Right lung (tissue), 10 donors: ENCODE measurements at places on chromosomes 11 and 22. TPM values are rescaled to one million over a fixed set of nuclear protein-coding genes. Genes with fewer than 3 reads are reported as not detected.
A peak's percentile ranks its signal among the peaks of the same experiment; 100 is the strongest.

Gene AQP11
- polyA plus RNA-seq = 2.9 TPM

Gene CAVIN3
- 53.1 TPM for polyA plus RNA-seq

Gene SPTBN2
- 7.2 TPM for polyA plus RNA-seq

Gene ZFP91
- polyA plus RNA-seq = 62.4 TPM

Gene FBXO3
- polyA plus RNA-seq = 38.1 TPM

Gene VSIG10L2
- polyA plus RNA-seq = not detected

Gene LRRN4CL
- 0.70 TPM for polyA plus RNA-seq

Gene CRYAB
- polyA plus RNA-seq = 60.8 TPM

Gene GLB1L2
- polyA plus RNA-seq = 4.7 TPM

Gene INPP5J
- polyA plus RNA-seq = 4.2 TPM

Gene TSSC4
- 19.9 TPM for polyA plus RNA-seq

Gene RAB36
- 13.0 TPM for polyA plus RNA-seq

Gene PKDREJ
- 0.47 TPM for polyA plus RNA-seq

Gene HMOX1
- 10.2 TPM for polyA plus RNA-seq

- peak; percentile 33 for DNase-seq
Observed at GRCh38 chr11:131675121-131675888, 304.9 kb downstream of the NTM start.

GRCh38 chr22:25928038-25928437 lies 186.1 kb downstream of the MYO18B start:
- DNase-seq = no peak

- no peak for DNase-seq
Observed at GRCh38 chr11:7969756-7970646, 4.8 kb upstream of the NLRP10 start.

DNA sequence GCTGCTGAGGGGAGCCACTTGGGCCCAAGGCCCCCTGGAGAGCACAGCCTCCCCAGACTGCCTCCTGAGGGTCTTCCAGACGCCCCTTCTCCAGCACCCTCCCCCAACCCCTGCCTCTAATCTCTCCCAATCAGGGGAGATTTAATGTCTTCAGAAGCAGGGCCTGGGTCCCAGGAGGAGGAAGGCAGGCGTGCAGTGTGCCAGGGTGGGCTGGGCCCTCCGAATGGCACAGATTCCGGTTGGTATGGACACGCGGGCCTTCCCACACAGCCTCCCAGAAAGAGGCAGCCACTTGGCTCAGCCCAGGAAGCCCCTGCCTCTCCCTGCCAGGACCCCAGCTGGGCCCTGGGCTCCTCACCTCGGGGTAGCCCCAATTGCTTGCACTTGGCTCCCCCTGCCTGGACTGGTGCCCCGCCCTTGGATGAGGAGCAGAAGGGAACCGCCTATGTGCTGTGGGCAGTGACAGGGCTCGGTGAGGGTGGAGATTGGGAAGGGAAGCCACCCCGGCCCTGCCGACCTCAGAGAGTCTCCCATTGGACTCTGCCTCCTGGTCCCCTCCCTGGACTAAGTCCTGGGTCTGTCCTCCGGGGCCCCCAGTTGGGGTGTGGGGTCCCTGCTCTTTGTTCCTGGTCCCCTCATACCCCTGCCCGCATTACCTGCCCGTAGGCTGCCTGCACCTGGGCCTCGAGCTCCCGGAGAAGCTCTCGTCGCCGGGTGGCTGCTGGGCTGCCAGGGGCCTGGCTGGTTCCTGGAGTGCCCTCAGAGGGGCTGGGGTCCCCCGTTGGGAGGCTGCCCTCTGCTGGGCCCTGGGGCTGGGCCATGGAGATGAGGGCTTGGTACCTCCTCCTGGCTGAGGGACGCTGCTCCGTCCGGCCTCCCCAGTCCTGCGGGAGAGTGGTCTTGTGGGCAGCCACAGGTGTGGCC lies 572 bp upstream of the CABP2 start:
- no peak for DNase-seq

DNA sequence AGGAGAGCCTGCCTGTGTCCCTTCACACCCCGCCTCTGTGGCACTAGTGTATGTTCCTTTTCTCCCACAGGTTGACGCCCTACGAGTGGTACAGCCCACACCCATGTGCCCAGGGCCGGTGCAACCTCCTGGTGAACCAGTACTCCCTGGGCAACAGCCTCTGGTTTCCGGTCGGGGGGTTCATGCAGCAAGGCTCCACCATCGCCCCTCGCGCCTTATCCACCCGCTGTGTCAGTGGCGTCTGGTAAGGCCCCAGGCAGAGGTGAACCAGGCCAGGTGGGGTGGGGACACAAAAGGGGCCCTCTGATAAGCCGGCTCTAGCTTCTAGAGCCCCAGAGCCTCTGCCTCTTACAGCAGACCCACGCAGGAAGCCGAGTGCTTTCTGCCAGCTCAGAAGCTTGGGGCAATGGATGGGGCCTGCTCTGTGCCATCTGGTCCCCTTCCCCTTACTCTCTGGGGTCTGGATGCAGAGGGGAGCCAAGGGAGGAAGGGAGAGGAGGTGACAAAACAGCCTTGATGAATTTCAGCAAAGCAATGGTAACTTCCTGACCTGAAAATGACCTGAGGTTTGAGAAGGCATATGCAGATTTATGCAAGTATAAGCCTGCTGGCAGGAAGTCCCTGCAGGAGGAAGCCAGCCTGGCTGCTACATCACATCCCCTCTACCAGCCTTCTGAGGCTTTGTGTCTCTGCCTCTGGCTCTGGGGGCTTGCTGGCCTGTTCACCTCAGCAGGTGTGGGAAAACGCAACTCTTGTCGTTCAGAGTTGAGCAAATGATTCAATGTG lies 67.0 kb upstream of the TBCEL start:
- no peak for DNase-seq

DNA sequence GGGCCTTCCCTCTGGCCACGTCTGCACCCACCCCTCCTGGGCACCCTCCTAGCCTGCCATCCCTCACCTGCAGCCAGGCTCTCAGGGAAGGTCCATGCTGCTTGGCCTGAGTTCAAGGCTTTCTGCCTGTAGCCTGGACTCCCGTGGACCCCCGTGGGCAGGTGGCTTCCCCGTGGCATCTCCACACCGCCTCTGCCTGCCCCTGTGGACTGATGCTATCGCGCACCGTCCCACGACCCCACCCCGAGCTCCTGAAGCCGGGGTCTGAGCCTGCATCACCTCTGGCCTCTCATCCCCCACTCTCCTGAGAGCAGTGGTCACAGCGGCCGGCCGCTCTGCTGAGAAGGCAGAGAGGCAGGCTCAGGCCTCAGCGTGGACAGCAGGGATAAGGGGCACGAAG lies 4.5 kb downstream of the IFITM5 start:
- no peak for DNase-seq

DNA sequence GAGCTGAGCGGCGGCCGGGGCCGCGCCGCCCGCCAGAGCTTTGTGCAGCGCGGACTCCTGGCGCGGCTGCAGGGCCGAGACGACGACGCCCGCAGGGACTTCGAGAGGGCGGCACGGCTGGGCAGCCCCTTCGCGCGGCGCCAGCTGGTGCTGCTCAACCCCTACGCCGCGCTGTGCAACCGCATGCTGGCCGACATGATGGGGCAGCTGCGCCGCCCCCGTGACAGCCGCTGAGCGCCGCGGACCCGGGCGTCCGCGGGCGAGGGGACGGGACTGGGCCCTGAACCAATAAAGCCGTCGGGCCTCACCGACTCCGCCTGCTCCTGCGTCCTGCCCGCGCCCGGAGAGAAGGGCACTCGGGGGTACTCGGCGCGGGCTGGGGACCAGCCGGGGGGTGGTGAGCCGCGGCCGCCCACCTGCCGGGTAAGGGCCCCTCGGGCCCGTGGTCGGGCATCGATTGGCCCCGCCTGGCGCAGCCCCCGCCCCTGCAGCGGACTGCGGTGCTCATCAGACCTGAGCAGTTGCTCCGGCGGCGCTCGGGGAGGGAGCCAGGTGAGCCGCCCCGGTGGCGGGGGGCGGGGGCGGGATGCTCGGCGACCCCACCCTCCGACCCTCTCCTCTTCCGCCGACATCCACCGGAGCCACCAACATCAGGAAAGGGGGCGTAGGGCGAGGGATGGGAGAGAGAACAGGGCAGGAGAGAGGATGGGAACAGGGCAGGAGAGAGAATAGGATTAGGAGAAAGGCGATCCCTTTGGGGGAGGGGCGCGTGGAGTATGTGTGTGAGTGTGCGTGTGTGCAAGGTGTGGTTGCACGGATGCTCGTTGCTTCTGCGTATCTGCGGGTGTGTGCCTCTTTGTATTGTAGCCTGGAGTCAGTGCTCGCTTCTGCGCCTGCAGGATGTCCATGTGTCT lies at the start of gene TMEM25:
Gene TMEM25 (plus strand): TSS at position 510 of the 914 bp plus-strand sequence. CDS start 610 bp downstream, outside the sequence.
- DNase-seq = peak; percentile 63

GRCh38 chr11:126352934-126353801 lies 2.3 kb upstream of the ST3GAL4 start:
- DNase-seq = no peak

DNA sequence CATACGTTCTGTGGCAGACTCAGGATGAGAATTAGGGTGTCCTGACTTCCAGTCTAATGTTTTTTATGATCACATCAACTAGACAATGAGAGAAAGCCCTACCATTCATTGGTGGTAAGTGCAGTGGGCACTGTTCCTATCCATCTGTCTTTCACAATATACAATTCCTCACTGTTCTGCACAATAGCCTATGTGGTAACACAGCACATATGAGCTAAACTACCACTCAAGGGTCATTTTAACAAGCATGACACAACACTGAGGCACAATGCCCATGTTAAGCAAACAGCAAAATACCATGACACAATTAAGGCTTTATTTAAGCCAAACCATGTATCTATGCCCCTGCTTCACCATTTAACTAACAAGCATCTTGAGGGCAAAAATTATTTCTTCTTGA lies 52.3 kb downstream of the SIK3 start:
- DNase-seq = no peak

DNA sequence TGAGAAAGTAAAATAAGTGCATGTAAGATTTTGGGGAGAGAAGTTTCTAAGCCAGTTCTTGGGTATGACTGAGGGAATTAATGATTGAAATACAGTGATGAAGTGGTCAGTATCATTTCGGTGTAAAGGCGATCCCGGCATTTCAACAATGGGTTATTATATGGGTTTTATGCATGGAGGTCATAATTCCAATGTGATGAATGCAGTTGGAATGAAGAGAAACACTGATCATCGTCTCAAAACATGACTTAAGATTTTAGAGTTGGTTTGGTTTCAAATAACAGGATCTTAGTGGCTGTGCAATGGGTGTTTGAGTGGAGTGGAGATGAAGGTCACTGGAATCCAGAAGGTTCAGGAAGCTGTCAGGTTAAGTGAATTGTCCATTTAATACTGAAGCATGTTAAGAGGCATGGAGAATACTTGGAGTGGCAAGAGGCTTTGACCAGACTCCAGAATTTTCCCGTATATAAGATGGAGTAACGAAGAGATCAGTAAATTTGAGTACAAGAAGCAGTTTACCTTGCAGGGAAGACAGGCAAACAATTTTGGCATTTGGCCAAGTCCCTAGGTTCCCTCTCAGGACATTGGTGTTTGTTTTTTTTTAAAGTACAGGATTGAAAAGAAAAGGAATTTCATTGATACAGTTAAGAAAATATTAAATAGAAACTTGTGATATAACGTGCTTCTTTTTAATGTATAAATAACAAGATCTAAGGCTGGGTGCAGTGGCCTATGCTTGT lies 96.4 kb upstream of the BIRC3 start:
- no peak for DNase-seq

DNA sequence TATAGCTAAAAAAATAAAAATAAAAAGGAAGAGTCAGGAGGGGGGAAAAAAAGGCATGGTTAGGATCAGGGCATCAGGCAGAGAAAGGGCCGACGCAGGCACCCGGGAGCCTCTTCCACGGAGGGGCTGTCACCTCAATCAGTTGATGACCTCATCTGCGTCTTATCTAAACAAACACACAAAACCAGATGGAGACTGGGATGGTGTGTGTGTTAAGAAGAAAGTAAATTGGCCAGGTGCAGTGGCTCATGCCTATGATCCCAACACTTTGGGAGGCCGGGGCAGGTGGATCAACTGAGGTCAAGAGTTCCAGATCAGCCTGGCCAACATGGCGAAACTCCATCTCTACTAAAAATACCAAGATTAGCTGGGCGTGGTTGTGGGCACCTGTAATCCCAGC lies 63.6 kb downstream of the DHCR7 start:
- DNase-seq = no peak

GRCh38 chr11:109728056-109728455 lies 306.1 kb downstream of the C11orf87 start:
- no peak for DNase-seq

DNA sequence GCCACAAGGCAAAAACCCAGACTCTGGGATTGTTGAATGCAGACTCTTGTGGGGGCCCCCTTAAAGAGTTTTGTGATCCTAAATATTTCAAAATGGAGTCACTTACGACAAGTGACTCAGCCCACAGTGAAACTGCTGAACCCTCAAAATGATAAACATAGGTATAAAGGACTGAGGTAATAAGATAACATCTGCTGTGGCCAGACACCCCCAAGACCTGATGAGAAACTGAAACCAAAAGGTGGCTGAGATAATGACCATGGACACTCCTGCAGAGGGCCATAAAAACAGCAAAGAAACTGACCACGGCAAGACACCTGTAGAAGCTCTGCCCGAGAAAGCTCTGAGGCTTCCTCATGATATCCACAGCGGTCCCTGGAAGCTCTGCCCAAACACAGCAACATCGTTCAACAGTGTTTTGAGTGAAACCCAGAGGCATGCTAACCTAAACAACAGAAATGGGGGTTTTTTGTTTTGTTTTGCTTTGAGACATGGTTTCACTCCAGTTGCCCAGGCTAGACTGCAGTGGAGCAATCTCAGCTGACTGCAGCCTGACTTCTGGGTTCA lies 1.6 kb upstream of the PLAAT4 start:
- DNase-seq = no peak

- no peak for DNase-seq
Observed at GRCh38 chr22:36585841-36586240, 56.9 kb upstream of the EIF3D start.

DNA sequence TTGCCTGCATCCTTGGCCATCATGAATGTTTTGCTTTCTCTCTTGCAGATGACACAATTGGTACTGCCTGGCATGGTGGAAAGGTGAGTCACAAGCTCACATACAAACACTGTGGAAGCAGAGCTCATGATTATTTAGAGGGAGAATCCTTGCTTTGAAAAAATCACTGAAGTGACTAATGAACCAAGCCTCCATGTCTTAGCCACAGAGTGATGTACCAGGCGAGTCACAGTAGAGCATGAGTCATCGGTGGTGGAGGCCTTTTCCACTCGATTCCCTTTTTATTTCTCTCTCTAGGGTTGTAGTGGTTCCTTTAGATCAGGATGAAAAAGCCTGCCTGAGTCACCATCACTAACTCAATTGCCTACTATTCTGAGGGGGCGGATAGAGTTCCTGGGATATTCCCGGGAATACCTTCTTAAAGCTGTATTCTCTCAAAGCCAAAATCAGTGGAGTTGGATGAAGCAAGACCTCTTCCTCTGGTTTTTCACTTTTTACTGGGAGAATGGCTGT lies 49.6 kb upstream of the ALKBH3 start:
- no peak for DNase-seq

DNA sequence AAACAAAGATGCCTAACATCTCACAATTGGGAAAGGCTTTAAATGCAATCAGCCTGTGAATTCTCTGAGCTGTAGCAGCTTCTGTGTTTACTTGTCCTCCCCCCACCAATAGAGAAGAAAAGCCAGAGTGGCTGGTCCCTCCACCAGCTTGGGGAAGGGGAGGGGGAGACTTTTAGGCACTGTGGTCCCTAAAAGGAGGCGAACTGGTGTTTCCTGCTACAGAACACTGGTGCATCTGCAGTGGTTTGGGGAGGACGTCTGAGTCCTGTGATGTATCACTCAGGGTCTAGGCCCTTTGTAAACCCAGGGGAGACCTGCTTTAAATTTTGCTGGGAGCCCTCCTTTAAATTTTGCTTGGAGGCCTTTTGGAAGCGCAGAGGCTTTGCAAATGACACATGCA lies 16.9 kb downstream of the TNRC6B start:
- DNase-seq = no peak

GRCh38 chr11:15901054-15901453 lies 455.3 kb downstream of the SOX6 start:
- no peak for DNase-seq

- no peak for DNase-seq
Observed at GRCh38 chr11:87597725-87598124, 560.0 kb downstream of the TMEM135 start.
